Activated naive CD4-positive, alpha-beta T cell treated with anti-CD3 and anti-CD28 coated beads, Interleukin-2, amount 10 ng/mL, durations not matched to agents 7 days and 5 days (primary cell): ENCODE measurements at places on chromosomes 16 and 17.

DNA sequence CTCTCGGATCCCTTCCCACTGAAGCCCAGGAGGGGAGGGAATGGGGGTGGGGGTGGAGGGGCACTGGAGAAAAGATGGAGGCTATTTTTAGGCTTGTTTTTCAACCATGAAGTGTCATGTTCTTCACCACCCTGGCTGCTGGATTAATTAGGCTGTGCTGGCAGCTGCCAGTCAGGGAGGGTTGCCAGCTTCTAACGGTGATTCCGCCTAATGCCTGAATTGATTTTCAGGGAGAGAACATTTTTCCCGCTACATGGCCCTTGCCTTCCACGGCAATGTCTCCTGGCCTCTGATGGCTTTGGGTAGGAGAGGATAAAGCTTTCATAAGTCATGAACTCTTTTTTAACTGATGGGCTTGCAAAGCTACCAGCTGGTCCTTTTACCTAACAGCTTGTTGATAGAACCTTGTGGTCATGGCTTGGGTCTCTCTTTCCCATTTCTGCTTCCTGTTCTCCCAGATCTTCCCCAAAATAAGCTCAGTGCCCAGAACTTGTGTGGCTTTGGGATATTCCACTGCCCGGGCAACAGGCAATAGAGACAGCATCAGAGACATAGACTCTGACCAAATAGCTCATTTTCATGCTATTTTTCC lies 167.4 kb downstream of the PITPNC1 start:
- DNase-seq, result no peak

DNA sequence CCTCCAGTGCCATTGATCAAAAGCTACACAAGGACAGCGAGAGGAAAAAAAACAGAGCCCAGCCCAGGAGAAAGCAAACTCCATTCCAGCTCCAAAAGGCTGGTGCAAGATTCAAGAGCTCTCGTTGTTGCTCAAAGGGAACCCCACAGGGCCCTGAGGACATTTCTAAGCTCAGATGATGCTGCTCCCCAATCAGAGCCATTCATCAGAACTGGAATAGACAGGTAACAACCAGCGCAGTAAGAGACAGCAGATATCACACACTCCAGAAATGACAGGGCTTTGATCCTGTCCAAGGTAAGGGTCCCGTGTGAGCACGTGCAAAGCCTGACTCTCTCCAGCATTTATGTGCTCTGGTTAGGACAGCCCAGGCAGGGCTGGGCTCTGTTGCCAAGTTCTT lies 20.1 kb downstream of the PMP22 start:
- DNase-seq, result no peak

DNA sequence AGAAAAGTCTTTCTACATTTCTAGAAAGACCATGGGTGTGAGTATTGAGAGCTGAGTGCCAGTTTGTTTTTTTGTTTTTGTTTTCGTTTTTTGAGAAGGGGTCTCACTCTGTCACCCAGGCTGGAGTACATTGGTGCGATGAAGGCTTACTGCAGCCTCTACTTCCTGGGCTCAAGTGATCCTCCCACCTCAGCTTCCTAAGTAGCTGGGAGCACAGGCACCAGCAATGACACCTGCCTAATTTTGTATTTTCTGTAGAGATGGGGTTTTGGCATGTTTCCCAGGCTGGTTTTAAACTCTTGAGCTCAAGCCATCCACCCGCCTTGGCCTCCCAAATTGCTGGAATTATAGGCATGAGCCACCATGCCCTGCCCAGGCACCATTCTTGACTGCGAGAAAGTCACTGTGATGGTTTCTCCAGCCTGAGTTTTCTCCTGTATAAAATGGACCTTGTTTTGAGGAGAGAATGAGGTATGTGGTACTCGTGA lies 673.8 kb downstream of the MAF start:
- DNase-seq, result no peak

- DNase-seq, result no peak
Observed at GRCh38 chr16:85924675-85925074, 25.7 kb downstream of the IRF8 start.
